ENCODE measurements at places on chromosomes 7 and 10. TPM values are rescaled to one million over a fixed set of nuclear protein-coding genes. Genes with fewer than 3 reads are reported as not detected.

- no peak for DNase-seq
Measured at GRCh38 chr7:70239918-70240317, 641.6 kb downstream of the AUTS2 start.

DNA sequence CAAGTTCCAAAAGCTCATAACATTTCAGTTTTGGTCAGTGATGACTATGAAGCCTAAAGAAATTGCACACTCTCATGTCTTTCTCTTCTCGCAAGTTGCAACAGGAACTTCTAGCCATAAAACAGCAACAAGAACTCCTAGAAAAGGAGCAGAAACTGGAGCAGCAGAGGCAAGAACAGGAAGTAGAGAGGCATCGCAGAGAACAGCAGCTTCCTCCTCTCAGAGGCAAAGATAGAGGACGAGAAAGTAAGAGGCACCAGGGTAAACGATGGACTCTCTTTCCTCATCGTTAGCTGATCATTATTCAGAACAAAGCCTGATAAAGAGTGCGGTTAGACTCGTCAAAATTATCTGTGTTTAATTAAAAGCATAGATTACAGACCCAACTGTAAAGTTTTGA lies 94.7 kb downstream of the HDAC9 start:
- DNase-seq: no peak

DNA sequence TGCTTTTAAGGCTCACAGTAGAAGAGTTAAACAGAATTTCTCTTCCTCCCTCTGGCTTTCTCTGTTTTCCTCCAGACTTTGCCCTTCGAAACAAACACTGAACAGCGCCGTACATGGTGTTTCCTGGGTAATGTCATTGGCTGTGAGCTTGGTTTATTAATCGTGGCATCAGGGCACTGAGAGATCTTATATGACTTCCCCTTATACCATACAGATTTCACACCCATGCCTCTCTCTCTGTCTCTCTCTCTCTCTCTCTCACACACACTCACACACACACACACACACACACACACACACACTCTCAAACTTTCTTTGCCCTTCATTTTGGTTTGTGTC lies 195.5 kb downstream of the CREB5 start:
- no peak for DNase-seq

- no peak for DNase-seq
Measured at GRCh38 chr7:506391-506831, 13.2 kb downstream of the PDGFA start.

- no peak for DNase-seq
Measured at GRCh38 chr10:91756286-91756685, 41.9 kb upstream of the TNKS2 start.

DNA sequence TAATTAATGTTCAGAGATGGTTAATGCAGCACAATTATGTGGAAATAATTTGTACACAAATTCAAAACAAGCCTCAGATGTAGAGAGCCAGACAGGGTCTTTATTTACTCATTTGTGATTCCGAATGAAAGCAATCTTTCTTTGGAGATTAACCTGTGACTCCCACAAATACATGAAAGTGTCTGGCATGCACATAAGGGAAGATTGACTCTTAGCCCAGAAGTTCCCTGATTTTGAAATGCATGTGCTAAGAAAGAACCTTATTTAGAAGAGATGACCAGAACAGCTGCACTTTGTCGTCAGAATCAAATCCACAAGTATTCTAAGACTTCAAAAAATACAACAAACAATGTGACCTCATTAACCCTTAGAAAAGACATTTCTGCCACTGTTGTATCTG lies 45.1 kb downstream of the RNLS start:
- DNase-seq: no peak

- DNase-seq: no peak
Measured at GRCh38 chr7:16652888-16653287, 6.9 kb downstream of the BZW2 start.

DNA sequence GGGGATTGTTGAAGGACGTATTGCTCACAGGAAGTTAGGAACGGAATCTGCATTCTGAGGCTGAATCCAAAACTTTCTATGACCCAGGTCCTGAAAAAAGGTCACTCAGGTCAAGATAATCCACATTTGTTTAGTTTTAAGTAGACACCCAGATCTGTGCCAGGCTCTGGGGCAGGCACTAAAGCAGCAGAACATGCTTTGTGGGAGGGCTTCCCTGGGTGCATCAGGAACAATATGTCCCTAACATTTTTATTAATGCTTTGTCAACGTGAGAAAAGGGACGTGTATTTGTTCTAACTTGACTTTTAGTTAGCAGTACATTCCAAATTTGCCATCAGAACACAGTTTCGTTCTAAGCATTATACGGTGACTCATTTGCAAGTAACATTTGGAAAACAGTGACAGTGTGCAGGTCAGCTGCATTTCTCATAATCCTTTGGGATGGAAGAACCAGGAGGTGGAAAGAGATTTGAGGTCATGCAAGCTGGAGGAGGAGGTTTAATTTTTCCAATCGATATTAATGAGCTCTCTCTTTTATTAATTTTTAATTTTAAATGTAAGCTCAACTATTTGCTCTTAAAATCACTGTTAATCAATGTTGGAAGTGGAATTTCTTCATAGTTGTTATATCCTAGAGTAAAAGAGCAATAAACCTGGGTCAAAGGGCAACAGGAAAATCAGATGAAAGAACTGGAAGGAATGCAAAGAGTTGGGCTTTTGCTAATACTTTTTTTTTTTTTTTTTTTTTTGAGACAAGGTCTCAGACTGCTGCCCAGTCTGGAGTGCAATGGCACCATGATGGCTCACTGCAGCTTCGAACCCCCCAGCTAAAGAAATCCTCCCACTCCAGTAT lies 35.0 kb downstream of the TAS2R41 start:
- no peak for DNase-seq

DNA sequence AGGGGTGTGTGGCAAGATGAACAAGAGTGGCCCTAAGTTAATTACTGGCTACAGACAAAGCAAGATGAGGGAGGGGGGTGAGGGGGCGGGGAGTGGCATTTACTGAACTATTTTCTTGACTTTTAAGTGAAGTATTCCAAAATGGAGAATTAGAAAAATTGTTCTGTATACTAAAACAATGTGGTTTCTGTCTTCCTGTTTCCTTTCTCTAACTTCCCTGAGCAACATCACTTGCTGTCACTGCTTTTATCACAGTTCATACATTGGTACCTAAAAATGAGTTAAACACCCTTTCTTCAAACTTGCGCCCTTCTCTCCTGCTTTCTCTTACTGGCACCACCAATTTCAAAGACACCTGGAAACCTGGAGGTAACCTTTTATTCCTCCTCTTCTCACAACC lies 21.6 kb downstream of the PDZD8 start:
- DNase-seq: no peak

DNA sequence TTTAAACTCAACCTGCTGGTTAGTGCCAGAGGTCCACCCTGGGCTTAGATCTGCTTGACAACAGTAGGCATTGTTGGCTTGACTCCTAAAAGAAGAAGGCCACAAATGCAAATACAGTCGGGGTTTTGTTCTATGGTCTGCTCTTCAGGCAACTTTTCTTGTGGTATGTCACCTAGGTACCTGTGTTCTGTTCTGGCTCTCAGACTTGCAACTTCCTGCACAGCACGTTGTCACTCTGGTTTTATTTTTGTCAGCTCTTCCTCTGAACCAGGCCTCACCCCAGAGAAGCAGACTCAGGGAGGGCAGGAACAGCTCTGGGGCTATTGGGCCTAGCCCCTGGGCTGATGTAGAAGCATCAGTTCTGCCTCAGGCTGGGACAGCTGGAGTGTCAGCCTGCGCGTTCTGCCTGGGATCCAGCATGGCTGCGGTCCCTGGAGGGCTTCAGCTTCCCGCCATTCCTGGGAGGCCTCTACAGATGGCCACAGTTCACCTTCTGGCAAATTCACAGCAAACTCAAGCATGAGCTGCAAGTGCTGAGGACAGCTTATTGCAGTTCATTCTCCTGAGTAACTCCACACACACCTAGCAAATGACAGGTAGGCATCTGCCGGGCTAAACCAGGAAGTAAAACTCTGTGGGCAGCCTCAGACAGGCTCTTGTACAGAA lies 11.0 kb upstream of the PDCD4 start:
- DNase-seq: no peak

DNA sequence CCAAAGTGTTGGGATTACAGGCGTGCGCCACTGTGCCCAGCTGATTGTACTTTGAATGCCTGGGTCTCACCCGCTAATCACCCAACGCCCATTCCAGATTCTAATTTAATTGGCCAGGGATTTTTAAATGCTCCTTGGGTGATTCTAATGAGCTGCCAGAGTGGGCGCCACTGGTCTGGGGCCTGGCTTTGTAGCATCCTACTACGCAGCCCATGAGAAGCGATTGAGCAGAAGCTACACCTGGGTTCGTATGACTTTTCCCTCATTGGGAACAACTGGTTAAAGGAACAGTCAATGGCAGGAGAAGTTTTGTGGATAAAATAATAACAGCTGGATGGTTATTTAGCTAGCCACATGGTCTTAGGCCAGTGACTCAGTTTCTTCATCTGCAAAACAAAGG lies 108.0 kb downstream of the SPAG6 start:
- no peak for DNase-seq

GRCh38 chr10:73131301-73131700 lies 21.0 kb downstream of the NUDT13 start:
- DNase-seq: no peak

DNA sequence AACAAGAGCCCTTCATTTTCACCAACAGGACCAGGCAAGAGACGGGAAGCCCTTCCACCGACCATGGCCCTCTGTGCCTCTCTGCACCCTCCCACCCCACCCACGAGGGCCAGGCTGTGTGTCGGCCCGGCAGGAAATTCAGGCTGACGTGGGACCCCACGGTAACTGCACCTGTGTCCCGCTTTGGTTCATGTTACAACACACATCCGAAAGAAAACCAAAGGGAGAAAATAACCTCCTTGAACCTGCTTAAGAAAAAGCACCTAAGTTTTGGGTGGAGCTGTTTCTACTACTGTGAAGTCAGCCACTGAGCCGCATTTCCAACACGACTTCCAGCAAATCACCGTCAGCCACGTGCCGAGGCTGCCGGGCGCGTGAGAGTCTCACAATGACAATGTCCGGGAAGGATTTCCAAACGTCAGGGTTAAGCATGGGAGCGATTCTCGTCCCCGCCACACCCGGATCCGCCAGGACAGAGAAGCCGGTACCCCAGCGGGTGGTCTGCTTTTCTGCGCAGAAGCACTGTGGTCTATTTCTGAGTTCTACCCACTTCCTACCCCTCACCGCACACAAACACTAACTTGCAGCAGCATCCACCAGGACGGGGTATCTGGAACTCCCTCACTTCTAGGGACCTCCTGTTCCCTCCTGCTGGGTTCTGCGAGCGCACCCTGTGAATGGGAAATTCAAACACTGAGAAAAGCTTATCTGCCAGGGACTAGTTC lies 36.6 kb downstream of the AMZ1 start:
- DNase-seq: no peak

GRCh38 chr10:104193787-104194186 lies 38.4 kb downstream of the CFAP43 start:
- DNase-seq: no peak

GRCh38 chr7:44157116-44158080 lies 16.3 kb upstream of the MYL7 start:
- no peak for DNase-seq

GRCh38 chr10:73887294-73888039 lies 13.1 kb upstream of the CAMK2G start:
- DNase-seq: no peak

- DNase-seq: no peak
Measured at GRCh38 chr7:92750447-92750839, 85.9 kb downstream of the CDK6 start.

- DNase-seq: peak; percentile 38
Measured at GRCh38 chr10:75397496-75398199, 3.9 kb downstream of the ZNF503 start.

GRCh38 chr10:31064348-31064747 lies 32.7 kb upstream of the ZNF438 start:
- DNase-seq: no peak

- peak; percentile 5 for DNase-seq
Measured at GRCh38 chr10:125823663-125824251, 411 bp downstream of the BCCIP start.

DNA sequence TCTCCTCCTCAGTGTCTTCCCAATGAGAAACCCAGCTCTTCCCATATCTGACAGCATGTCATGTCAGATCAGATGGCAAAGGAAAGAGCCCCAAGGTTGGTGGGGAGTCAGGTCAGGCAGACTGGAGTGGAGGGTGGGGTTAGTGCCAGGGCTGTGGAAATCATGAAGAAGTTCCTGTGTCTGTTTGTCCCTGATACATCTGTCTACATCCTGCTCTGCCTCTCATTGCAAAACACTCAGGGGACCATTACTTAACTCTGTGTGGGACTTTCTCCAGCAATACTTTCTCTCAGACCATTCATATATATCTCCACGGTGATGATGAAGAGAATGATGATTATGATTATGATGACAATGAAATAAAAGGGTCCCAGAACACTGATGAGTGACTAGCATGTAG lies 3.3 kb downstream of the PRRT4 start:
- DNase-seq: no peak

GRCh38 chr10:16966991-16967865 lies 150.0 kb upstream of the RSU1 start:
- DNase-seq: no peak

DNA sequence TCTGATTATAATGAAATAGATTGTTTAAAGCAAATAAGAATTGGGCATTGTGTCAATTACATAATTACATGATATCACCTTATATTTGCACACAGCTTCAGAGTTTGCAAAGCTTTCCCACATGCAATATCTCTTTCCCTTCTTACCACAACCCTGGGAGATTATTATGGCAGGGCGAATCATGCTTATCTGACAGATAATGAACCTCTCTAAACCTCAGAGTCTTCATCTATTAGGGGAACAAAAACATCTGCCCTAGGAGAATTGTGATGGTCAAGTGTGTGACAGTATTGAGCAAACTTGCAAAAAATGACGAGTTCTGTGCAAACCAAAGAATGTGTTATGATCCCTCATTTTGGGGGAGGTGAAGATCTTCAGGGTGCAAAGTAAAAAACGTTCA lies 90.0 kb downstream of the MYOF start:
- DNase-seq: no peak

- no peak for DNase-seq
Measured at GRCh38 chr7:151847681-151848081, 29.2 kb downstream of the PRKAG2 start.

GRCh38 chr10:103592186-103593021 lies 98.9 kb downstream of the NEURL1 start:
- no peak for DNase-seq

- DNase-seq: no peak
Measured at GRCh38 chr7:41504214-41504980, 198.5 kb downstream of the INHBA start.

Gene SDK1
- polyA plus RNA-seq: 7.1 TPM

Gene HOXA2
- 13.9 TPM for polyA plus RNA-seq

Gene TRRAP
- polyA plus RNA-seq: 48.7 TPM

Gene ACSM6
- polyA plus RNA-seq: 0.86 TPM

Gene NANOS1
- 4.3 TPM for polyA plus RNA-seq

Gene FLNC
- polyA plus RNA-seq: 14.9 TPM

Gene ZNF775
- polyA plus RNA-seq: 5.3 TPM

Gene PPA1
- polyA plus RNA-seq: 90.9 TPM

Gene PIP
- not detected for polyA plus RNA-seq

Gene ZPBP
- polyA plus RNA-seq: 0.90 TPM
